Activated CD4-positive, CD25-positive, alpha-beta regulatory T cell treated with anti-CD3 and anti-CD28 coated beads, Interleukin-2, amount 50 U/mL, for 72 hours (primary cell): ENCODE measurements at places on chromosomes 6 and 20.

DNA sequence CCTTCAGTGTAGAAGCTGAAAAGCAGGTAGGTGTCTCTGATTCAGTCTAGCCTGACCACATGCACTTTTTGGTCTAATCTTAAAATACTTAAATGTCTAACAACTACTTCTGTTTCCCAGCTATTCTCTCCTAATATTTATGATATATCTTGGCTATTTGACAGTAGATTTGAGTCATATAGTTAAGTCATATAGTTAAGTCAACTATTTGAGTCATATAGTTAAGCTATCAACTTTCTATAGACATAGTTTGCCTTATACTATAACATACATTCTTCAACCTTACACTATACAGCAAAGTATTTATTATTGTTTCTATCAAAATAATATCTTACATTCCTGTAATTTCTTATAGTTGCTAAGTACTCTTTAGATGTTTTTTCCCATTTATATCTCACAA, 110.9 kb downstream of the GMDS start:
- no peak for DNase-seq

GRCh38 chr6:152721956-152722355, 24.3 kb downstream of the MYCT1 start:
- DNase-seq, result no peak

DNA sequence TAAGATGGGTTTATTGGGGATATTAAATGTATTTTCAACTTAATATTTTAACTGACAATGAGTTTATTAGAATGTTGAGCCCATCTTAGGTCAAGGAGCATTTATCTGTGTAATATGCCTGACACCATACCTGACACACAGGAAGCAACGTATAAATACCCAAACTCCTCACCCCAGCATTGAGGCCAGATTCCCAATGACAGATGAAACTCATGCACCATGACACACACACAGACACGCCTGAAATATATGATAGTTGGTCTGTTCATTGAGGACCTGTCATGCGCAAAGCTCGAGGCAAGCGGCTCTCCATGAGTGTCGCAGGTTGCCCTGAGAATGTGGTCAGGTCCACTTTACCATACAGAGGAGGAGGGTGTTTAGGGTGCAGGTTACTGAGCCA, 64.1 kb downstream of the GFOD1 start:
- no peak for DNase-seq

DNA sequence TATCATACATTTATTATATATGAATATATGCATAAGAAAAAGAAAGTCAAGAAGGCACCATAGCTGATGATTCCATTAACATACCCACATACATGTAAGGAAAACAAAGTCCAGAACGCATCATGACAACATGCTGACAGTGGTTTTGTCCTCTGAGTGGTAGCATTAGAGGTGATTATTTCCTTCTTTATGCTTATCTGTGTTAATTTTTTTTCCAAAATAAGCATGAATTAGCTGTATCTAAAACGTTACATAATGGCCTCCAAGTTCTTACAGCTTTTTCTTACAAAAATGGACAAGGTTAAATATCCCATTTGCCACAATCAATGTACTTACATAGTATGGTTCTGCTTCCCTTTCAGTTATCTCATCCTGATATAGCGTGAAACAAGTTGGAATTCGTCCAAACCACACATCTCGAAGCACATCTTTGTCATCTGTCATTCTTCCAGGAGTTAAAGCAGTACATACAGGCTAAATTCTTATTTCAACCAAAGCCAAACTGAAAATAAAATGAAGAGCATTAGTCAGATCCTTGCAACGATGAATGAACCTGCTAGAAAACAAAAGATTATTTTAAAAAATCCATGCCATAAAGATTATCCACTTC, 9.7 kb downstream of the ATG5 start:
- no peak for DNase-seq

- no peak for DNase-seq
Measured at GRCh38 chr6:153058291-153058690, 55.8 kb upstream of the MTRF1L start.
